ENCODE measurements at places on chromosomes 2 and 18.

DNA sequence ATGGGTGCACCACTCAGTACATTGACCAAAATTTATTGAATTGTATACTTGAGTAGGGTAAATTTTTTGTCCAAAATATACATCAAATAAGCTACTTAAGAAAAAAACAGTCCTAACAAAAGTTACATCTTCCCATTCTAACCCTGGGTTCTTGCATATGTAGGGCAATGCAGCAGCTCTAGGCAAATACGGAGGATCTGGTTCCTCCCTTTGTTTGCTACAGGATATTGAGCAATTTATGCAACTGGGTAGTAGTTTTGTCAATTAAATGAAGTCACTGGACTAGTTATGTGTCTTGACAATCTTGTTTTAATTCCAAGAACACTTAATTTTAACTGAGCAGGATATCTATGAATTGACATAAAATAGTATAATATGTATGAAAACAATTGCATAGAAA is 1507.2 kb upstream of the PIK3C3 start:
- no peak for DNase-seq

DNA sequence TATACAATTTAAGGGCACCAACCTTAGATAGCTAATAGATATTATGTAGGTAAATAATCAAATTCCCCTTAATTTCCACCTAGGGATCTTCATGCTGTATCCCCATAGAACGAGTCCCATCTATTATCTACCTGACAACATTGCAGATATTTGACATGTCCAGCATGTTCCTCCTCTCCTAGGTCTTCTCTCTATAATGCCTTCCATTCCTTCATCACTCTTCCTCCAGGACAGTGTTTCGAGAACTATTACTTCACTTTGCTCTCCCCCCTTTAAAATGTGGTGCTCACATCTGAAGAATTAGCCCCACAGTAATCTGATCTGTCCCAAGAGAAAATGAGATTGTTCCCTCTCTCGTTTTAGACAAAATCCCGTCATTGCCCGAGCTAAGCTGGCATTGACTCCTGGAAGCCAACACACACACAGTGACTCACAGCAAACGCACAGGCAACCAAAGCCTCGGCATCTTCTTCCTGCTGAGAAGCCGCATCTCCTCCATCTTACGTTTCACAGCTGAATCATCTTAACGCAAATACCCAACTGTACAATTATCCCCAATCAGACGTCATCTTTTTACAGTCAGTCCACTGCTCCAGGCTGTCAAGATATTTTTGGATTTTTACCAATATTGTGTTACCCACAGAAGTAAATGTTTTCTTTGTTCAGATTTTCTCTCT is 162.9 kb upstream of the AGAP1 start:
- DNase-seq = no peak

DNA sequence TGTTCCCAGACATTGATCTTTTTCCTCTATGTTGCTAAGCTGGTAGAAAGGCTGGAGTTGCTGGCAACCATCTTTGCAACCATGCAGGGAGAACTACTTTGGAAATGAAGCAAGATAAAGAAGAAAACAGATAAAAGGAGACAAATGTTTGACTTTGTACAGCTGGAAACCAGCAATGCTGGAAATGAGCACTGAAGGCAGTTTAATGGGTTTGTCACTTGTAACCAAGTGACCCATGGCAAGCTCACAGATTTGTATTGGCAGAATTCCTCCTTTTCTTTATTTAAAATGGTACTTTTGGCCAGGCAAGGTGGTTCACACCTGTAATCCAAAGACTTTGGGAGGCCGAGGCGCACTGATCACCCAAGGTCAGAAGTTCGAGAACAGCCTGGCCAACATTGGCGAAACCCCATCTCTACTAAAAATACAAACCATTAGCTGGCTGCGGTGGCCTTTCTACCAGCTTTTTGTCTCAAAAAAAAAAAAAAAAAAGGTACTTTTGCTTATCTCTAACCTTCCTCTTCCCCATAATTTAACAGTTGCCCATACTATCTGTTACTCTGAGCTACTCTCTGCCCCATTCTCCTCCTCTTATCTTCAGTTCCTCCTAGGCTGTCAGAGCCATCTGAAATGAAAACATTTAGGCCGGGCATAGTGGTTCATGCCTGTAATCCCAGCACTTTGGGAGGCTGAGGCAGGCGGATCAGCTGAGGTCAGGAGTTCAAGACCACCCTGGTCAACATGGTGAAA is 2.0 kb upstream of the BOLA3 start:
- no peak for DNase-seq

- no peak for DNase-seq
These were observed 194.1 kb downstream of the CTIF start for GRCh38 chr18:48732767-48733424.

Data from tibial artery (tissue), 4 donors.